ENCODE measurements at places on chromosomes 2 and 18.

DNA sequence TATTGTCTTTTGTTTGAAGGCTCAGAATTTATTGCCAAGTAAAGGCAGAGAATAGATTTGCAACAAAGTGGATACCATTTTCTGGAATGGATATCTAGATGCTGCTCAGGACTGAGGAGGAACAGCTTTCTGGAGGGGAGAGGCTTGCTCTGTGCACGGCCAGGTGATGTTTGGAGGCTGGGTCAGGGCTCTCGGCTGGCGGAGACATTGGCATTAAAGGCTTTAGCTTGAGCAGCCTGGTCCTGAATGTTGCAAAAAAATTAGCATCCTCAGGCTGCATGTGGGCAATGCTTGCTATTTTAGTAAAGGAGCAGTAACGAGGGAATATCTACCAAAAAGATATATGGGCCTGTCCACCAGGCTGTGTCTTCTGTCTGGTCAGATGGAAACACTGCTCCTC lies 20.4 kb downstream of the RNF144A start:
- DNase-seq, result no peak

DNA sequence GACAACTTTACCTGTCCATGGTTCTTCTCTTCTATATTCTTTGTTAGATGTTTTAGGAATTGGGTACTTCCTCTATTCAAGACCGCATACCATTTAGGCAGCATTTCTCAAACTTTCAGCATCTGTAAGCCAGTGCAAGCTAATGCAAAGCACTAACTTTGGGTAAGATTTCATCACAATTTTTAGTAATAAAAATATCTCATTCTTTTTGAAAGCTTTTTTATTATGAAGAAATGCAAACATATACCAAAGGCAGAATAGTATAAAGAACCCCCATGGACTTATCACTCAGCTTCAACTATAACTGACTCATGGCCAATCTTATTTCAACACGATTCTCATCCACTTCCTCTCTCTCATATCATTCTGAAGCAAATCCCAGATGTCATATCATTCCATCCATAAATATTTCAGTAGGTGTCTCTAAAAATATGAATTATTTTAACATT lies 32.9 kb downstream of the INO80C start:
- DNase-seq, result no peak

- DNase-seq, result no peak
These were observed 8.4 kb downstream of the CASP10 start for GRCh38 chr2:201191132-201191875.

GRCh38 chr2:188631037-188631809 lies 339.5 kb downstream of the GULP1 start:
- no peak for DNase-seq

GRCh38 chr2:234147335-234147861 lies 96.9 kb downstream of the SPP2 start:
- DNase-seq, result no peak

GRCh38 chr2:111239107-111239506 lies 118.4 kb downstream of the BCL2L11 start:
- no peak for DNase-seq

DNA sequence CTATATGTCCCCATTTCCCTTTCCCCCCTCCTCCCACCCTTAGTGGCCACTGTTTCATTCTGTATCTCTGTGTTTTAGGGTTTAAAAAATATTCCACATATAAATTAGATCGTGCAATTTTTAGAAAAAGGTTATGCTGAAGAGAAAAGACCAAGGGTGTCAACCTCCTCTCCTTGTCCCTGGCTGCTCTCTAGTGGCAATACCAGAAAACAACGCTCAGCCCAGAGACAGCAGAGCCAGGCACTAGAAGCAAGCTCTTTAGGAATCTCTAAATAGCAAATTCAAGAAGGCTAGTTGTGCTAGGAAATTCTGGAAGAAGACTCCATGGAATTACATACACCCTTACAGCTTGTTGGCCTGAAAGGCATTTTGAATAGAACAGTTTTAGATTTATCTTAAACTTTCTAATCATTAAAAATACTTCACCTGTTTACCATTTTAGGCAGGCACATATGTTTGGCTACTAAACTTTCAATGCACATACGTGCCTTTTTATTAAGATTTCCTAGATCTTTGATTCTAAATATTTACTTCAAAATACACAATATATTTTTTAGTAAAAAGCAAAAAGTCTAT lies 35.1 kb upstream of the RASGRP3 start:
- DNase-seq, result peak; percentile 61

- DNase-seq, result no peak
These were observed 171.6 kb downstream of the DIS3L2 start for GRCh38 chr2:232133078-232133477.

GRCh38 chr2:36889795-36890194 lies 76.5 kb downstream of the STRN start:
- no peak for DNase-seq

DNA sequence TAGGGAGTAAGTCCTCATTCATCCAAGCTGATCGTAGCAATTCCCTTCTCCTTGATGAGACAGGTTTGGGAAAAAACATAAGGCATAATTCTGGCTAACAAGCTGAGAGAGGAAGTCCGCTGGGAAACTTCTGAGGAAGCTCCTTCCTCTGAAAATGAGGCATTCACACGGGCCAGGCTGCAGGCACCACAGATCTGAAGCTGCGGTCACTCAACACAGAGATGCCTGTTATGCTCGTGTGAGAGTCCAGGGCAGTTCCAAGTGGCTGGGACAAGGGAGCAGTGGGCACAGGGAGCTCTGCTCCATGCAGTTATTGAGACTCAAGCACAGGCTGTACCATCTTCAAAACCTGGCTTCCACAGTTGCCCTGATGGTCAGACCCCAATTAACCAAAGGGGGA lies 200.9 kb upstream of the ID2 start:
- DNase-seq, result no peak

DNA sequence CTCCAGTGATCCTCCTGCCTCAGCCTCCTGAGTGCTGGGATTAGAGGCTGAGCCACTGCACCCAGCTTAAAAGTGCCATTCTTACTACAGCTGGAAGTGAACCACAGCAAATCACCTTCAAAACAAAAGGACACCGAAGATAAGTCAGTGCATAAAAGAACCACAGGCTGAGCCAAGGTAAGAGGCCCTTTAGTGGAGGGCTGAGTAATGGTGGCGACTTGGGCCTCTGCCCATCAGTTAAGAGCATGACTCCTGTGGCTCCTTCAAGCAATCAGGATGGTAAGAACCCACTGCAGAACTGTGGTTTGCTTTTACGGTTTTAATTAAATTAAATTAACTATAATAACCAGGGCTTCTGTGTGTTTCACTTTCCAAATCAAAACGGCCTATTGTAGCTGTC lies 75.1 kb downstream of the CTAGE1 start:
- no peak for DNase-seq
